ENCODE measurements at places on chromosomes 7 and 10.

GRCh38 chr7:18305866-18306265, 189.7 kb upstream of the HDAC9 start:
- DNase-seq = no peak

DNA sequence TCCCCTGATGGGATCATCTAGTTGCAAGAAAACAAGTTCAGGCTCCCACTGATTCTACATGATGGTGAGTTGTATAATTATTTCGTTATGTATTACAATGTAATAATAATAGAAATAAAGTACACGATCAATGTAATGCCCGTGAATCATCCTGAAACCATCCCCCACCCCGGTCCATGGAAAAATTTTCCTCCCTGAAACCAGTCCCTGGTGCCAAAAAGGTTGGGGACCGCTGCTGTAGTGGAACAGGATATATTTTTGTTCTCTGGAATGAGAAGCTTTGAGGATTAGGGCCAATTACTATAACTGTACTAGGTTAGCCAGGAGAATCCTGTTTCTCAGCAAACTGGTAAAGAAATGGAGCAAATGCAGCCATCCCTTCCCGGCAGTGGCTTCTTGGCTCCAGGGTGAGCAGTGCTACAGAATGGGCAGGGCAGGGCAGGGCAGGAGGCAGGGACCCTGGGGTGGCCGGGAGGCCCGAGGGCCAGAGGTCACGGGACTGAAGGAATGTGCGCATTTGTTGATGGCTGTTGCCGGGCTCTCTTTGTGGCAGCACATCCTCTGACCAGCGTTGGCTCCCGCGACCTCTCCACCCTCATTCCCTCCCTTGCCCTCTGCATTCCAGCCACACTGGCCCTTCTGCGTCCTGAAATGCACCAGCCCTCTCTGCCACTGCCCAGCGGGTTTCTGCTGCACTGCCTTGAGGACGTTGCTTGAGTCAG, 162.3 kb upstream of the NPS start:
- no peak for DNase-seq

- DNase-seq = no peak
Observed at GRCh38 chr7:106465704-106466468, 181.1 kb upstream of the NAMPT start.

DNA sequence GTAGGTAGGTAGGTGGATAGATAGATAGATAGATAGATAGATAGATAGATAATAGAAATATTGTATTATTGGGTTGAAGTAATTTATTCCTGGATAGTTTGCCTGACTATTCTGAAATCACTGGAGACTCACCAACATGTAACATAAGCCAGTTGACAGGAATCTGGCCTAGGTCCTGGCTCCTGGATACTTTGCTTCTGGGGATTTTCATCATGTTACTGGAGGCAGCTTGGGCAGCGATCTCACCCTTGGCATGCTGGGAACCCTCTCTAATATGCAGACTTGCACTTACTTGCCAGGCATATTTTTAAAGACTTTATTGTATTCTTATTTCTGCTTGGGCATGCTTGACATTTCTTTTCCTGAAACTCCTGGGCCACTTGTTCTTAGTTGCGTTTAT, 709.1 kb upstream of the FZD8 start:
- DNase-seq = no peak

DNA sequence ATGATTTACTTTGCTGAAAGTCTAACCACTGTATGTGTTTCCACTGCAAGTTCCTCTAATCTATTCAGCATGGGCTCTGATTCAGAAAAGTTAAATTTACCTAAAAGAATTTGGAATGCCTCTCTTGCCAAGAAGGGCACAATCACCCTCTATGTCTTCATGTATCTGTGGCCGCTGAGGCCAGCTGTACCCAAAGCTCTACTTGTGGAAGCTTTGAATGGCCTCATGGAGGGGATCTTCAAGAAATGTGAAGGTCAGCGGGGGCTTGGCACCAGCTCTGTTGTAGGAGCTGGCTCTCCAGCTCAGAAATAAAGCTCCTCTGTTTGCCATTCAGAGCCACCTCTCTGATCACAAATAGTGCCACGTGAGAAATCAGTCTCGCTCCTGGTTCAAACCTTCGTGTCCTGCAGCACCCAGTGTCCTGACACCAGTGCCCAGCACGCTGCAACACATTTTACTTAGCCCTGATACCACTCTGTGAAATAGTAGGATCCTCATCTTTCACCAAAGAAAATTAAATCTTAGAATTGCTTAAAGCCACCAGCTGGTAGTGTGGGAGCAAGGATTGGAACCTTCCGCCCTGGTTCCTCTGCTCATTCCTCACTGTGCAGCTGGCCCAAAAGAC, 61.1 kb downstream of the PKD1L1 start:
- no peak for DNase-seq

DNA sequence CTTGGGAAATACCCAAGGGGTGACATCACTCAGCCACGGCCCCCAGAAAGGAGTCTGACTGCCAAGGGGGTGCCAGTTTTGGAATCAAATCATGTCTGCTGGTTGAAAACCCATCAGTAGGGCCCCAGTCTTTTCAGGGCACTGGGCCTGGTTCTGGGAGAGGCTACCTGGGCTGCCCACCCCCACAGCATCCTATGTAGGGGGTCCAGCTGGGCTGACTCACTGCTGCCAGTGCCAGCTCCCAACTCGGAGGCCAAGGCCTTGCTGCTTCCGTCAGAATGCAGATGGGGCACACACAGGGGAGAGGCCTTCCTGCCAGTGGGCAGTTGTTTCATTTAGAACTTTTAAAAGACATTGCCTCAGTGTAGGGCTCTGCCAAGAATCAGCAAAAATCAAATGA, 39.5 kb upstream of the DMBT1 start:
- no peak for DNase-seq

- DNase-seq = no peak
Observed at GRCh38 chr10:84247496-84247895, 2.6 kb downstream of the RGR start.

GRCh38 chr7:116918704-116919103, 34.6 kb upstream of the ST7 start:
- no peak for DNase-seq

GRCh38 chr7:96203786-96204185, 118.1 kb downstream of the SLC25A13 start:
- no peak for DNase-seq

DNA sequence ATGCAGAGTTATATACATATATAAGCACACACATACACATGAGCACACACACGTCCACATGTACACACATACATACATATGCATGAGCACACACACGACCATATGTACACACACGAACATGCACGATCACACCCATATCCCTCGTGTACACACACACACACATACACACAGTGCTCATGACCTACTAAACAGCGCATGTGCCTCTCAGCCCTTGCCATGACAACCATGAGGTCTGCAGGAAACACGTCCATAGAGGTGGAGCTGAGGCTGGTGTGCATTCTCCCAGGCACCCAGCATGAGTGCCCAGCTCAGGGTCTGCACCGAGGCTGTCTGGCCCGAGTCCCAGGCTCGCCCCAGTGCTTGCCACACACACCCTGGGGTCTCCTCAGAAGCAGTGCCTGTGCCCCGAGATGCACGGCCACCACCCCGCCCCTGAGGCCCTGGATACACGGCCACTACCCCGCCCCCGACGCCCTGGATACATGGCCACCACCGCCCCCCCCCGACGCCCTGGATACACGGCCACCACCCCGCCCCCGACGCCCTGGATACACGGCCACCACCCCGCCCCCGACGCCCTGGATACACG, 529.6 kb downstream of the DNAJB6 start:
- no peak for DNase-seq

- peak; percentile 4 for DNase-seq
Observed at GRCh38 chr7:19713676-19714075, 4.8 kb upstream of the POLR1F start.

- no peak for DNase-seq
Observed at GRCh38 chr10:51158832-51159231, 84.5 kb downstream of the PRKG1 start.

DNA sequence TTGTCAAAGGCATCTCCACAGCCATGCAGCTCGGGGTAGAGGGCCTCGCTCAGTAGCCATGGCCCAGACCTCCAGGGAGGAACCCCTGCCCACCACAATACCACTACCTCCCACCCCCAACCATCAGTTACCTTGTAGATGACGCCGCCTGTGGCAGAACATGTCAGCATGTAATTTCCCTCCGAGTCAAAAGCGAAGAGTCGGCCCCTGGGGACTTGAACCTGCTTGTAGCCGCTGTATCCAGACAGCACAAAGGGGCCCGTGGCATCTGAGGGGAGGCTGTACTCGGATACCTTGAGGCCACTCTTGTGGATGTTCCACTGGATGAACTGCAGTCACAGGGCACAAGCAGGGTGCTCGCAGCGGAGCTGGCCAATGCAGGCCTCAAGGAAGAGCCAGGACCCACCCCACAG, 16.3 kb upstream of the CYREN start:
- DNase-seq = no peak

DNA sequence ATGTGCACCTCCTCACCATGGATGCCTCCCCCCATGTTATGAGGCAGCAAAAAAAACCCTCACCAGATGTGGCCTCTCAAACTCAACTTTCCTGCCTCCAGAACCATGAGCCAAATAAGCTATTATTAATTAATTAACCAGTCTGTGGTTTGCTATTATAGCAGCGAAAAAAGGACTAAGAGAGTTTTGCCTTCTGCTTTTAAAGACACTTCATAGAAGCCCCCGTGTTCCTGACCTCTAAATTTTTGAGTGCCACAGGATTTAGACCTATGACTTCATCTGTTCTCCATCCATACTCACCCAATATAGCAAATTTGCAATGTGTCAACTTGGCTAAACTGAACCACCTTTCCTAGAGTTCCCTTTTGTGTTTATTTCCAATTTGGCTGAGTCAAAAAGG, 9.2 kb upstream of the SEMA3E start:
- DNase-seq = no peak

GRCh38 chr10:124101351-124101750, 8.0 kb upstream of the CHST15 start:
- no peak for DNase-seq

DNA sequence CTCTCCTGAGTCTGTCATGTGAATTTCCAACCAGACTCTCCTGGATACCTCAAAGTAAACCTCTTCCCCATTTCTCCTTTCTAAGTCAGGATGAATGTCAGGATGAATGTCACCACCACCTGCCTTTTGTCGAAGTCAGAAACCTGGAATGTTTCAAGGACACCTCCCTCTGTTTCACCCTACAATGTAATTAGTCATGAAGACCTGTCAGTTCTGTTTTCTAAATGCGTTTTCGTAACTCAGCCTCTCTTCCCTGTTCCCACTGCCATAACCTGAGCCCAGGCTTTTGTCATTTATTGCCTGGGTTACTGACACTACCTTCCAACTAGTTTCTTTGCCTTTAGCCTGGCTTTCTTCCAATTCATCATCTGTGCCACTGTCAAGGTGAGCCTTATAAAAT, 5.5 kb upstream of the STN1 start:
- no peak for DNase-seq

GRCh38 chr7:106610996-106611886, 49.7 kb downstream of the CCDC71L start:
- peak; percentile 33 for DNase-seq

GRCh38 chr10:131075218-131075770, 236.2 kb downstream of the TCERG1L start:
- no peak for DNase-seq

DNA sequence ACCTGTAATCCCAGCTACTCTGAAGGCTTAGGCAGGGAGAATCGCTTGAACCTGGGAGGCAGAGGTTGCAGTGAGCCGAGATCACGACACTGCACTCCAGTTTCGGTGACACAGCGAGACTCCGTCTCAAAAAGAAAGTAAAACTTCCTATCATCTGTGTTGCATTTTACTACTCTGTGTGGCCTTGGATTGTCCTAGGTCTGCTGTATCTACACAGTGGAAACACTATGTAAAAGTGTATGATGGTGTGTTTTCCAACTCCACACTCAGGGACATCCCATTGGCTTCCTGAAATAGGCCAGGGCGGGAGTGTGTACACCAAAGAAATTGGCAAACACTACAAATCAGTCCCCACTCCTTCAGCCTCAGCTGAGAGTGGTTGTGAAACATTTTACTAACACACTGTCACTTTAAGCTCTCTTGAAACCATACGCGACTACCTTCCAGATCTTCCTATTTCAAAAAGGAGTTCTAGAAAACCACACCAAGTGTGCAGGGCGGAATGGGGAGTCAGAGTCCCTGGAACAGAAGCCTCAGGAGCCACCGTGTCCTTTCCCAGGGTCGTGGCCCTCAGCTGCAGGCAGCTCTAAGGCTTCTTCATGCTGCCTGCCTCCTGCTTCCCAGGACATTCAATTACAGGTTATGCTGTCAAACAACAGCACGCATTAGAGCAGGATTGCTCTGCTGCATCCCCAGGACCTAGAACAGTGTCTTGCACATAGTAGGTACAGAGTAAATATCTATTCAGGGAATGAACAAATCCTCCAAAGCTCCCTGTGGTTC, 275.4 kb downstream of the PARD3 start:
- peak; percentile 25 for DNase-seq

GRCh38 chr10:48234787-48235186, 39.7 kb downstream of the FRMPD2 start:
- DNase-seq = no peak

DNA sequence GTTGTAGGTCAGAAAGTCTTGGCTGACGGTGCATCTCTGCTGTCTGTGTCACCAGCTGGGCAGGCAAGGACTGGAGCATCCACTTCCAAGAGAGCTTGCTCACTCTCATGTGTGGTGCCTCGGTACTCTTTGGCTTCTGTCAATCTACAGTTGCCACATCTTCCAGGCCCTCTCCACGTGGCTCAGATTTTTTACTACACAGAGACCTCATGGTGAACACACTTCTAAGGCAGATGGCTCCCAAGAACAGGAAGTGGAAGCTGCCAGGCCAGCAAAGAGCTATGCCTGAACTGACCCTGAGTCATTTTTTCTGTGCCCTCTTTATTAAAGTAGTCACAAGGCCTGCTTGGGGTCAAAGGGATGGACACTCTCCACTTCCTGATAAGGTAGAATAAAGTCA, 351.5 kb upstream of the AUTS2 start:
- DNase-seq = no peak

DNA sequence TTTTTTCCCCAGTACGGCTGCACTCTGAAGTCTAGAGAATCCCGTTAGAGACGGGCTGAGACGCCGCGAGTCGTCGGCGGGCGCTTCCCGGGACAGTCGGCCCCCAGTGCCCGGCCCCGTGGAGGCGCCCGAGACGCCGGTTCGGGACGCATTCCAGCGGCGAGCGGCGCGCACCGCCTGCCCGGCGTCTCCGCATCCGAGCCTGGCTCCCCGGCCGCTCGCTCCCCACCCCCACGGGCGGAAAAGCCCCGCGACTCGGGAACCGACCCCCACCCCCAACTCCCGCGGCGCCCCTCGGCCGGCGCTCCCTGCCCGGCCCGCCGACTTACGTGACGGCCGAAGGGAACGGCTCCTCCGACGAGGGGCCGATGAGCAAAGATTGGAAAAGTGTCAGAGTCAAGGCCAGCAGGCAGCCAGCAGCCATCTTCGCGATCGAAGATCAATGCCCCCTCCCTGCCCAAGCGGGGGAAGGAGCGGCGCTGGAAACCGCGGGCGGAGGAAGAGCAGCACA, 486 bp downstream of the CACNA2D1 start:
- DNase-seq = no peak

DNA sequence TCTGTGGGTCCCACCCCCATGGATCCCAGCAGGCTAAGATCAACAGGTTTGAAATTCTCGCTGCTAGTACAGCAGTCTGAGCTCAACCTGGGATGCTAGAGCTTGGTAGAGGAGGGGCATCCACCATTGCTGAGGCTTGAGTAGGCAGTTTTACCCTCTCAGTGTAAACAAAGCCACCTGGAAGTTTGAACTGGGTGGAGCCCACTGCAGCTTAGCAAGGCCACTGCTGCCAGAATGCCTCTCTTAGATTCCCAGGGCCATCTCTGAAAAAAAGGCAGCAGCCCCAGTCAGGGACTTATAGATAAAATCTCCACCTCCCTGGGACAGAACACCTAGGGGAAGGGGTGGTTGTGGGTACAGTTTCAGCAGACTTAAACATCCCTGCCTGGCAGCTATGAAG, 190.0 kb upstream of the CACNA2D1 start:
- no peak for DNase-seq
